ENCODE measurements at places on chromosomes 5 and 9.

- no peak for DNase-seq
Measured at GRCh38 chr5:128412145-128412930, 125.7 kb downstream of the FBN2 start.

DNA sequence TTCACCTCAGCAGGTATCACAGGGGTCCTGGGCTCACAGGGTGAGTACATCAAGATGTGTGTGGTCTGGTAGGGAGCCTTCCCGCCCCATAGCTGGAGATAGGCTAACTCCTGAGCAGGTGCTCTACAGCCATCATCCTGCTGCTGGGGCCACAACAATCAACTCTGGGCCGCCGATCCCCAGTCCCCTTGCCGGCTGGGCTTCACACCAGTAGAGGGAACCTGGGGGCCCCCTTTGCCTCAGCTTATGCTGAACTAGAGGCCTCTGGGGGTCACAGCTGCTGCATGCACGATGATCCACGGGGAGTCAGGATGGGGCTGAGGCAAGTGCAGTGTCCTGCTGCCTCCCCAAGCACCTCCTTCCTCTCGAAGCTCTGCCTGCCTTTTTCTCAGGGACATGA, 46.5 kb downstream of the IRF1 start:
- no peak for DNase-seq

- no peak for DNase-seq
Measured at GRCh38 chr9:91560301-91560700, 136.7 kb upstream of the NFIL3 start.

GRCh38 chr9:34125681-34126206, 754 bp downstream of the DCAF12 start:
- DNase-seq = peak; percentile 9

DNA sequence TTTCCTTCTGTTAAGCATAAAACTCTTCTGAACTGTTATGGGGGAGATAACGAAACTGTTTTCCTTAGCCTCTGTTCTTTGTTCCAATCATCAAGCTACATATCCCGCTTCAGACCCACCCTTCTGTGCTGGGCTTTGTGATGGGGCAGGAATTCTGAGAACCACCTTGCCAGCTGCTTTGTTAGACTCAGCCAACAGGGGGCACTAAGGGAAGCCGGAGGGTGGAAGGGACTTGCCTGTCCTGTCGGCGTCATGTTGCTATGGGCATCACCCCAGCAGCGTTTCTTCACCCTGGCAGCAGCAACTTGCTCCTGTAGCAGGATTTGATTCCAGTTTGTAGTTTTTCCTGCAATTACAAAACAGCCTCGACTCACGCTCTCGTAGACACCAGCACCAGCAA, 169.1 kb downstream of the CAAP1 start:
- DNase-seq = peak; percentile 8

DNA sequence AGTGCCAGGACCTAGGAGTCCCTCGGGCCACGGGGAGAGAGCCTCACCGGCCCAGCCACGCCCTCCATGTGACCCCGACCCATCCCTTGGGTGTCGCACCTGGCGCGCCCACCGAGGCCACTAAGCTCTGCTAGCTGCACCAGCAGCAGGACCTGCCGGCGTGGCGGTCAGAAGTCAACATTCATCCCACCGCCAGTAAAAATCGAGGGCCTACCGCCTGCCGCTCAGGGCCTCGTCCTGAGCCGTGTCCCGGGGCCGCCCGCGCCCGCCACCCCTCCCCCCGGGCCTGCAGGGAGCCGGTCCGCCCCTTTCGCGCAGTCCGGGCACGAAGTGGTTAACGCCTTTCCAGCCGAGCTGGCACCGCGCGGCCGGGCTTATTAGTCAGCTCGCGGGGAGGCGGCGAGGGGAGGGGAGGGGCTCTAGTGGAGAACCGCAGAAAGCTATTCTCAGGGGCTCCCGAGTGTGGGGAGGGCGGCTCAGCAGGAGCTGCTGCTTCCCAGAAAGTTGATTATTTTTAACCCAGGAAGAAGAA, 124.4 kb downstream of the C9orf50 start:
- DNase-seq = peak; percentile 85

DNA sequence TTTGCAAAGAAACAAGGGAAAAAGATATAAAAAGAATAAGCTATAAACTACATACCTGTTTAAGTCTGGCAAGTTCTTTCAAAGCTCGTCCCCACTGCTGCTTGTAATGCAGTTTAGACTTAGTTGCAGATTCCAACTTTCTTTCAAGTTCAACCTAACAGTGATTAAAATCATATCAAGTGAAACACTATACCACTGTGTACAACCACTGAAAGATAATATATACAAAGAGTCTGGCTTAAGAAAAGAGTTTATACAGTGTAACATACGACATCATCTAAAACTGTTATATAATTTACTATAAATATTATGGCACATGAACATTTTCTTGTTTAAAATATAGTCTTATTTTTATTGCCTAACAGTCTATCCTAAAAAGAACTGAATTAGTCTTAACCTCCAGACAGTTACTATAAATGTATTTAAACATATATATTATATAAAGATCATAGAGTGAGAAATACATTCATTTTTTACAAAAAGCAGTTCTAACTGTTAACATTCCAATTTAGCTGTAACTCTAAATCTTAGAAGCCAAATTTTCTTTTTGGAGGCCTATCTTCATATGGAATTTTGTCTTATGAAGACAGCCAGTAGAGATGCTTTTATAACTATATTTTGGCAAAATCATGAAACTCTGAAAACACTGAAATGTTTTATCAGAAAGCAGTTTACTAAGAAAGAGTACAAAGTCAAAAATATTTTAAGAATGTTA, 58.6 kb downstream of the CEP120 start:
- no peak for DNase-seq

- peak; percentile 37 for DNase-seq
Measured at GRCh38 chr5:75052192-75053053, at the start of gene GCNT4. TSS of gene GCNT4 (minus strand) at chr5:75052558. CDS start at chr5:75030037, 22,521 bp downstream.

- DNase-seq = no peak
Measured at GRCh38 chr9:91415290-91415689, 8.3 kb downstream of the NFIL3 start.

DNA sequence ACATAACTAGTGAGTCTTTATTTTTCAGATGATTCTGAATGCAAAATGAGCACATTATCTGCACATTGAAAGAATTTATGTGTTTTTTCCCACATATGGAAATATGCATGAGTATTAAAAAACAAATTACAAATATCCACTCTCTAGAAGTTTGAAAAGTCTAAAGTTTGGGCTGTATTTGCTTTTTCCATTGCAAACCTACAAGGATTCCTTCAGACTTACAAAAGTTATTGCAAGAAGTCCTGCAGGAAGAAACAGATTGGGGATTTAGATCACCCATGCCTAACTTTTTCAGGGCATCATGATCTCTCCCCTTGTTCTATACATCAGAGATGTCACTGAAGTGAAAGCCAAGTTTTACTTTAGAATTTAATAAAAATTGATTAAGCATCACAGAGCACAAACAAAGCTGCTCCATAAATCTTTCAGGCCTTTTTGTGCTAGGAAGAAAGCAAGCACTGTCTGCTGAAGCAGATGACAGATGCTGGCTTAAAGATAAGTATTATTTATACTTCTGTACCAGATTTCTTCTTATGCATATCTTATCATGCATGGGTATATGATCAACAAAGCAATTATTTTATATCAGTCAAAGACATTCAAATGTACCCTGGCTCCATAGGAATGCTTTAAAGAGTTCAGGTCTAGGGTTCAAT, 71.7 kb downstream of the NFIB start:
- no peak for DNase-seq

- DNase-seq = no peak
Measured at GRCh38 chr9:31412081-31412480, 972.4 kb upstream of the ACO1 start.

- no peak for DNase-seq
Measured at GRCh38 chr5:86070719-86071118, 547.0 kb upstream of the COX7C start.

GRCh38 chr5:98471458-98471857, 302.0 kb upstream of the RGMB start:
- DNase-seq = no peak

DNA sequence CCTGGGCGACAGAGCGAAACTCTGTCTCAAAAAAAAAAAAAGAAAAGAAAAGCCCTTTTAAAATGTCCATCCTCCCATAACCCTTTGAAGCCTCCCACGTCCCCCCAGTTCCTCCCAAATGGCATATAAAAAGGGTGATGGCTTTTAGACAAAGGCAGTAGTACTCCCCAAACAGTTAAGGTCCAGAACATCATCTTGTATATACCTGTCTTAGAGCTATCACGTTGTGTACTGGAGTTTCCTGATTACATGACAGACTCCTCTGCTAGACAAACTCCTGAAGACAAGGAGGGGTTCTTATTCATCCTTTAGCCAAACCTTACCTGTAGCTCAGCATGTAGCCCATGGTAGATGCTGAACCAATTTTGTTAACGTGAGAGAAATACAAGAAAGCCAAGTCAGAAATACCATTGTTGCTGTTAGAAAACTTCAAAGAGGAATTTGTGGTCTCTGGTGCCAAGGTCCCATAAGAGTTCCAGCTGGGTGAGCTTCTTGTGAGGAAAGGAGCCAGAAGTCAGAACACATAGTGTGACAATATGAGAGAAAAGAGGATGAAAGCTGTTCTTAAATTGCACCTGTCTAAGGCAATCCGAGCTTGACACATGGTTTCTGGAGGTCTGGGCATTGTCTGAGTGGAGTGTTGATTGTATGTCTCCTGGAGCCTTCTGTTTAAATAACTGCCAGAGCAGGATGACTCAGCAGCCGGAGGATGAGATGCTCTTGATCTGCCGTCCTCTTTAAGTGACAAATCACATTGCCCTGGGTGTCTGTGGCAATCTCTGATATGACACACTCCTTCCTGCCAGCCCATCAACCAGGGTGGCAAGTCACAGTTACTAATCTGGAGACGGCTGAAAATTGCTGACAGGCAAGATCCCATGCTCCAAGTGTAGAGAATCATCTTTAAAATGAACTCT, 69.1 kb downstream of the ARRDC3 start:
- DNase-seq = peak; percentile 90

DNA sequence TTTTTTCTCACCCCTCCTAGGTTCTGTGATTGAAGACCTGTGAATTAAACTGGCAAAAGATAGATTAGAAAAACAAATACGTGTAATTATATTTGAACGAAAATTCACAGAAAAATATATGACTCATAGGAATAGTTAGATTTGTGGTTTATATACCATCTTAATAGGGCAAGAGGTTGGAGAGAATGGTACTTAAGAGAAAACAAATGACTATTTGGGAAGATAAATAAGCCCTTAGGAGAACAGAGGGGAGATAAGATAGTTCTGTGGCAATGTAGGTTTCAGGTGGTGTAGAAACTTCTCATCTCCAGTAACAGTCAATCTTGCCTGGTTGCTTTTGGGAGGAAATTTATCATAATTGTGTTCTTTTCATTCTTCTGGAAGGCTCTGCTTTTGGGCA, 122.0 kb downstream of the PRDM9 start:
- DNase-seq = no peak

DNA sequence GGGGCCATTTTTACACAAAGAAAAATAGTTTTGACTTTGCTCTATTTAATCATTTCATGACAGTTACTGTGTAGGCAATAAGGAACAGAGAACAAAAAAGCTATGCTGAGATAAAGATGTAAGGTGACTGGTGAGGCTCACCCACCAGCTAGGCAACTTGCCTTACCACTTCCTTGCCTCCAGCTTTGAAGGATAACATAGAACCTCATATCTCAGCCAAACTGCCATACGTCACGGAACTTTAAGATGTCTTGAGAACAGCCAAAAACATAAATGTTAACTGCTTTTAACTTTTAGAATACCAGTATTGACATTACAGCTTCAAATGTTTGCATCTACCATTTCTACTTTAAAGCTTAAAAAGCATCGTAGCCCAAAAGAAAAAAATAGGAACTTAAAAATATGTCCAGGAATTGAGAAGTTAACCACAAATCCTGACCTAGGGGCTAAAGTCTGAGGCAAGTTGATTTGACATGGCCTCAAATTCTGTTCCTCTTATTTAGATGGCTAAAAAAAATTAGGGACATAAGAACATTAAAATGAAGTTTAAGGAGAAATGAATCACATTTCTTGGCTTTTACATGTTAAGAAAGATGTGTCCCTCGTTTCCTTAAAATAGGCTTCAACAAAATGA, 7.7 kb upstream of the GCNT4 start:
- peak; percentile 55 for DNase-seq

DNA sequence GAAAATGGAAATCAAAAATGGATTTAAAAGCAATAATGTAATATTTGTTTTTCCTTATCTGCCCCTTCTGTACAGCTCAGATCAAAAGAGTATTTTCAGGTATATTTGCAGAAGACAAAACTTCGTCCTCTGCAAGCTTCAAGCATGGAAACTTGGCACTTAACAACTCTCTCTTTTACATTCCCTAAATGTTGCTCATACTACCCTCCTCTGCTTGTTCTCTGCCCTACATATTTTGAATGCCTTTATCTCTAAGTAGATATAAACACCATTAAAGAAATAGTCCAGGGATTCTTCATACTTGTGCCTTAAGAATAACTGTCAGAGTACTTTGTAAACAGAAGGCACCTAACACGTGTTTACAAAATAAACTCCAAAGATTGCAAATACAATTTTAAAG, 19.2 kb upstream of the SMC2 start:
- no peak for DNase-seq

GRCh38 chr5:74209571-74209970, 431.0 kb downstream of the ENC1 start:
- no peak for DNase-seq

DNA sequence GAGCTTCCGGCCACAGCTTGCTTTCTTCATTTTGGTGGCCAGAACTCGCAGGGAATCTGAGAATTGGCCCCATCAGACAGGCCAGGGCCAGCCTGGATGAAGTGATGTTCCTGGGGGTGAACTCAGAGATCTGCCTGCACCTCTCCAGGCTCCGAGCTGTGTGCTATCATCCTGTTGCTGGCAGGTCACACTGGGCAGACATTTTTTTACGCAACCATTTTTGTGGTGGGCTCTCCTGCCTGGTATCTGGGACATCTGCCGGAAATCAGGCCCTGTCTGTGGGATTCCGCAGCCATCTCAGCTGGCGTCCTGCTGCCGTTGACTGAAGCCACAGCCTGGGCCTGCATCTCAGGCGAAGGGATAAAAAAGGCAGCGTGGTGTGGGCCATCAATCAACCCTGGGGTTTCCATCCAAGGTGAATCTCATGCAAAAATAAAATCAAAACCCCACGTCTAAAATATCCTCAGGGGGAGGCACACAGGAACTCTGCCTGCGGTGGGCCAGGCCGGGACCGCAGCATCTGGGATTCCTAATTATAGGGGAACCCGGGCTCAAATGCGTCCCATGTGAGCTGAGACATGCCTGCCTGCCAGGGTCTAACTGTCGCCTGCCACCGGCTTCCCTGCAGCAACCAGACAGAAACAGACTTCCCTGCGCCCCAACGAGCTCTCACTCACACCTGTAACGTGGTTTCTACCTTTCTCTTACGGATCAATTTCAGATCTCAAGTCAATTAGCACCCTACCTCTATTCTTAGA, 174.3 kb downstream of the SYK start:
- DNase-seq = peak; percentile 80

- no peak for DNase-seq
Measured at GRCh38 chr9:15724016-15724415, 171.2 kb downstream of the CCDC171 start.

DNA sequence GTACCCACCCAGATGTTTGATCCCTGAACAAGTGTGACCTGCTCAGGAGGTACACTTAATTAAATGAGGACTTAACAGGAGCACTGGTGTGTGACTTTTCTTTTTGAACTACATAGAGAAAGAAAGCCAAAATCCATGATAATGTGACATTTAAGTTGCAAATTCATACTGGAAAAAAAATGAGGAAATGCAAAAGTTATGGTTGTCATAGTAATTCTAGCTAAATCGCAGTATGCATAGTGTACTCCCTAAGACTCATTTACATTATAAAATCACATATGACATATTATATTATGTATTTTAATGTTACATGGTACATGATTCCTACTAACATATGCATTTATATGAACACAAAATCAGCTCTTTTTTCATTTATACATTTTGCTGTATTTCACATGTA, 92.0 kb upstream of the PCSK5 start:
- no peak for DNase-seq
